Activated T-cell treated with anti-CD3 and anti-CD28 coated beads for 48 hours (primary cell): ENCODE measurements at places on chromosomes 11 and 22.

DNA sequence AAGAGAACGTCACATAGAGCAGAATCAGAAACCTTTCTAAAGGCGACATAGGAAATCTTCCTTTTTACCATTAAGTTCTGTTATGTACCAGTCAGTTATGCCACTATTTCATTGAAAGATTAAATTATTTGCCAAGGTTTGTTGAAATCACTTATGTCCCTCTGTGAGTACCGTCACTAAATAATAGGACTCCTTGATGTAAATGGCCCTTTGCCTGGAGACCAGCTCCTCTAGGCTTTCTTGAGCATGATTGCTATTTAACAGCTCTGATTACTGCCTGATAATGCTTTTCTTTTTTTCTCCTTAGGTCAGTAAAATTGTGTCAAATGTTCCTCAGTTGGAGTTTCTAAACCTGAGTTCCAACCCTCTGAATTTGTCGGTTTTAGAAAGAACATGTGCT lies 29.3 kb downstream of the TBCEL start:
- DNase-seq, result no peak

- peak; percentile 27 for DNase-seq
These were observed 705 bp downstream of the PTPRJ start for GRCh38 chr11:47980907-47981621.

- peak; percentile 54 for DNase-seq
These were observed 52.4 kb downstream of the CACNA1I start for GRCh38 chr22:39622881-39623367.

GRCh38 chr22:34913826-34914225 lies 152.1 kb upstream of the ISX start:
- no peak for DNase-seq
